ENCODE measurements at places on chromosomes 11 and 22.

GRCh38 chr11:119741369-119742262 is 12.6 kb upstream of the NECTIN1 start:
- no peak for DNase-seq

GRCh38 chr11:20048707-20049106 is 111.6 kb downstream of the DBX1 start:
- DNase-seq, result no peak

DNA sequence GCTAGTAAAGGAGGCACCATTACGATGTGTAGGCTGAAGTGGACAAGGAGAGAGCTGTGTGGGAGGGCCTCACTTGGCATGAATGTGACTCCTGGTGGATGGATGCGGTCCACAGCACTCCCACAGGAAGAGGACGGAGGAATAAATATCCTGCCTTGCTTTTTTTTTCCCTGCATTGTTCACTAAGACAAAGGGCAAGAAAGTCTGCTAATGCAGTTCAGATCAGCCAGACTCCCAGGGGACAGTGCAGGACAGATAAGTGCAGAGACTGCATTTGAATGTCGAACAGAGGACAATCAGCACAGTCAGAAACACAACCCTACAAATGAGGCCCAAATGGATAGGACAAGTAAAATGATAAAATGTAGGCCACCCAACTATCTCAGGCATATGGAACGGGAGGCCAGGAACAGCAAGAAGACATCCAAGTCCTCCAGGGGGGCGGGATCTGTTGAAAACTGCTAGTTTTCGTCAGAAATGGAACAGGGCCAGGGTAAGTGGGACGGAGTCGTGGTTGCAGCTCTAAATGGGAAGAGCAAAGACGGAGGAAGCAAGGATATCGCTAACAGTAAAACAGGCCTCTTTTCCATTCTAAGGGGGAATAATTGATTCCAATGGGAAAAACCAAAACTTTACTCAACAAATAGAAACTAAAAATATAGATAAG is 25.2 kb upstream of the OR8B8 start:
- DNase-seq, result no peak

DNA sequence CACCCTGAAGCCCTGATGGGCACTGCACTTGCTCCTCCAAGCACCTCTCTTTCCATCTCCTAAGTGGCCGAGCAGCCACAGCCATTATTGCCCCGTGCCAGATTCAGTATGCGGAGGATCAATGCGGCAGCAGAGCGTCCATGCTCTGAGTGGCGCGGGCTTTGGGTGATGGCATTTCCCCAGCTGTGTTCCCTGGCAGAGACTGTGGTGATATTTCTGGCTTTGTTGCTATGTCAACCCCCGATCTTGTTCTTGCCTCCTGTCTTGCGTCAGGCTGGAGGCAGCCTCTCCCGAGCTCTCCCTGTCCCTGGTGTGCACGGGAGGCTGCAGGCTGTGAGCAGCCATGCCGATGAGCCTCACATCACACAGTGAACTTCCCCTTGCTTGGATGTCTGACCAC is 1018.6 kb downstream of the TBC1D22A start:
- DNase-seq, result no peak

DNA sequence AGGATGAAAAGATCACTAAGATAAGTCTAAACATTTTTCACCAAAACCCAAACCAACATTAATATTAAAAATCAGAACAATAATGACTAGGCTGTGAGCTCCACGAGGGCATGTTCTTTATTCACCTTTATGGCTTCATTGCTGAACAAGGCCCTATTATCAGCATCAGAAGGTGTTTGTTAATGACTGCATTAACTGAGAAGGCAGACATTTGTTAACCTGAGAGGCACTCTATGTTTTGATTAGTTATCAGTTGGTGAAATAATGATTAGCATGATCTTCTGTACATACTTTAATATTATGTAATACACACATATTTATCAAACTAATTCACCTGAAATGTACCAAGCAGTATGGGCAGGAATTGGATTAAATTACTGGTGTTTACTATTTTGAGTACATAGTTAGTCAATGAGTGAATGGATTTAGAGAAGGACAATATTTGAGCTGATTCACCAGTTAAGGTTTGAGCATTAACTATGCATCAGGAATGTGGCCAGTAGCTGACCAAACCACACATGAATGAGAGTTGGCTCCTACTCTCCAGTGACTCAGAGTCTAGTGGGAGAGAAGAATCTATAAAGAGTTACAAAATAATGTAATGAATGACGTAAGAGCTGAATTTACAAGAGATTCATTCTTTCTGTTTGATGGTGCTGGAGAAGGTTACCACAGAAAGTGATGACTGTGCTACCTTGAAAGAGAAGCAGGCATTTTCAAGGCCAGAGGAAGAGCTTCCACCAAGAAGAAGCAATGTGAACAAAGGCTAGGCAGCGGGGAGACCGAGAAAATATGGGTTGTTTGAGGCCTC is 6.7 kb downstream of the IL18 start:
- DNase-seq, result peak; percentile 98

- no peak for DNase-seq
Measured at GRCh38 chr11:95908826-95909225, 15.1 kb downstream of the MTMR2 start.

GRCh38 chr22:46145896-46146295 is 4.4 kb upstream of the PPARA start:
- DNase-seq, result no peak

DNA sequence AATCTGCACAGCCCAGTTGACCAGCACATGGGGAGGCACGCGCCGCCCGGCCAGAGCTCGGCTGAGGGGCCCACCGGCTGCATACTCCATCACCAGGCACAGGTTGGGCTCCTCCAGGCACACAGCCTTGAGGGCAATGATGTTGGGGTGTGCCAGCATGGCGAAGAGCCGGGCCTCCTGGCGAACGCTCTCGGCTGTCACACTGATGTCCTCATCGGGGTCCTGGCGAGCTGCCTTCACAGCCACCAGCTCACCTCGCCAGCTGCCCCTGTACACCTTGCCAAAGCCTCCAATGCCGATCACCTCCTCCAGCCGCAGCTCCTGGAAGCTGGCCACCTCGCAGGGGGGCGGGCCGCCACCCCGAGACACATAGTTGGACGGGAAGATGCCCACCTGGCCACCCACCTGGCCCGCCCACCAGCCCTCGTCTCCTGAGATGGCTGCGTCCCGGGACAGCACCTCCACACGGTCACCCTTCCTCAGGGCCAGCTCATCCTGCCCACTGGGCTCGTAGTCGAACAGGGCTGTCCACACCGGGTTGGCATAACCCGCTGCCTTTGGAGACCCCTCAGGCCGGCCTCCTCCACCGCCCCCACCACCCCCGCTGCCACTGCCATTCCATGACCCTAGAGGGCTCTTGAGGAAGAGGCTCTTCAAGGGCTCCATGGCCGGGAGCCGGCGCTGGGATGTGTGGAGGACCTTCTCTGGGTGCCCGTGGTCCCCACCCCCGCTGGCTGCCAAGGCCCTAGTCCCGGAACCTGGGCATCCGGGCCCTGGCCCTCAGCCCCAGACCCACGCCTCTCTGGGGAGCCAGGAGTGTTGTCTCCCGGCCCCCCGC is 711 bp downstream of the MAP3K11 start:
- DNase-seq, result no peak

- DNase-seq, result peak; percentile 80
Measured at GRCh38 chr22:17969701-17970113, 54.7 kb downstream of the MICAL3 start.

DNA sequence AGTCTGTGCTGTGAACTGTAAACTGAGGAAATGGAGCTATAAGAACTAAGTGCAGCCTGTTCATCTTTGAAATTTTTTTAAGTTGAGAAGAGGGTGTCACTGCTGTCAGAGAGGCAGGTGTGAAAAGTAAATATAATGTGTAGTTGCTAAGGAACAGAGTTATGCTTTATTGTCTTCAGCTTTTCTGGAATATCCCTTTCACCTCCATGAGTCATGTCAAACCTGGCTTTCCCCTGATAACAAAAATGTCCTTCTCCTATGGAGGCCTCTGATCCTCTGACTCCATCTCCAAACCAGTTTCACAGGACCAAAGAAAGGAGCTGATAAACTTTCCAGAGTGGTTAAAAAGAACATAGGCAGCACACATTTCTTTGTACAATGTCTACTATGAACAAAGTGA is 12.8 kb upstream of the MUC15 start:
- DNase-seq, result no peak

- DNase-seq, result no peak
Measured at GRCh38 chr22:42623301-42623751, 8.6 kb upstream of the POLDIP3 start.

DNA sequence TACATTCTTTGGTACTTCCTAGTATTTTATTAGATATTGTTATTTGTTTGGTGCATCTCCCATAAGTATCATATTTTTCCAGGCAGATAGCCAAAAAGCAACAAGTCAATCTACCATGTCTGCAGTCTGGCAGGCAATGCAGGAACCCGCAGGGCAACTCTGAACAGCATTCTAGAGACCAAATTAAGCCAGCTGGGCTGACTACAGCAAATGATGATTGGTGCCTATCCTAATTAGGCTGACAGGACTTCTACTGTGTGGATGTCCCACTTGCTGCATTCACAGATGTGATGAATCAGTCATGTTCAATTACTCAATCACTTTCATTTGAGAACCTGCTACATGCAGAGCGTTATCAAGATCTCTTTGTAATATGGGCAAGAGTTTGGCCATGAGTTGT is 40.3 kb upstream of the AMOTL1 start:
- DNase-seq, result no peak

DNA sequence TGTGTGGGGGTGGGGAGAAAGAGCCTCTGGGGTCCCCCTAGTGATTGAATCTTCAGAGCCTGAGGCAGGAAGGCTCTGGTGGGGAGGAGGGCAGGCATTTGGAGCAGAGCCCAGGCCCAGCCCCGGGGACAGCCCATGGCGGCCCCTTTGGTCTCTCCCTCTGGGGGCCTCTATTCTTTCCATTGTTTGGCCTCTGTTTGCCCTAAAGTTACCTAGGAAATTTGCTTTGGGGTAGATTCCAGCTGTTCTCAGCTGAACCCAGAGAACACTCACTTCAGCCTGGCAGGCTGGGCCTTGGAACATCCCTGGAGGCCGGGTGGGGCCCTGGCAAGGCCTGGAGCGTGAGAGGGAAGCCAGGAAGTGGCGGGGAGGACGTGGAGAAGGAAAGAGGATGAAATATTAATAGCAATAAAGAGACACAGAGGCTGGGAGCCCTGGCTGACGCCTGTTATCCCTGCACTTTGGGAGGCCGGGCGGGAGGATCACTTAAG is 22.9 kb upstream of the A4GALT start:
- DNase-seq, result peak; percentile 94

DNA sequence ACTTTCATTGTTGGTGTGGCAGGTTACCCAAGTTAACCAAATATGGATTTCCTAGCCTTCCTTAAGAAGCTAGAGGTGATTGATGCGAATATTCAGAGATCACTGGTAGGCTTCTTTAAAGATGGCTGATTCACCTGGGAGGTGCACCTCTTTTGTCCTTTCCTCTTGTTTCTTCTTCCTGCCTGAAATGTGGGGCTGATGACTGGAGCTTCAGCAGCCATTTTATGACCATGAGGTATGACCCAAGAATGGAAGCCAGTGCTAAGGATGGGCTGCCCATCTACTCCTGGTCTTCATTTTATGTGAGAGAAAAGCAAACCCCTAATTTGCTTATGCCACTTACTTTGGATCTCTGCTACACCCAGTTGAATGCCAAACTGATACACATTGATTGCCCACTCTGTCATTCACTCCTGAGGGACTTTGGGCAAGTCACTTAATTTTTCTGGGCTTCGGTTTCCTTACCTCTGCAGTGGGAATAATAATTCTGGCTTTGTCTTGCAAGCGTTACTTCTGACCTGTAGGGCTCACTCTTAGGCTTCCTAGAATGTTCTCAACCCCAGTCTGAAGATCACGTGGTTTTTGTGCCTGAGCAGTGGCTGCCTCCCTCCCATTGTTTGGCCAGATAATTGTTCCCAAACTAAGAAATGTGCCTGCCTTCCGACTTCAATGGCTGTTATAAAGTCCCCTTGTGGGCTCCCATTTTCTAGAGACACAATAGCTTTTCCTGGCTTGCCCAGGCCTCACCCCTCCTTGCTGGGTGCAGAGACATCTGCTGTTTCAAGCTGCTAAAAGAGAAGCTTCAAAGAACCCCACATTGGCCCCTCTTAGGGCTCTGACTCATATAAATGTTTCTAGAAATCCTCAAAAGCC is 243.1 kb downstream of the ST3GAL4 start:
- no peak for DNase-seq

GRCh38 chr11:78192223-78192719 is 3.6 kb downstream of the USP35 start:
- no peak for DNase-seq

GRCh38 chr11:119608781-119609180 is 120.2 kb downstream of the NECTIN1 start:
- no peak for DNase-seq

GRCh38 chr11:64614917-64615316 is 23.9 kb downstream of the SLC22A12 start:
- no peak for DNase-seq
